ENCODE measurements at places on chromosomes 11 and 22.

- DNase-seq = no peak
Measured at GRCh38 chr22:46590334-46590733, 29.9 kb upstream of the GRAMD4 start.

GRCh38 chr11:429931-430456 is 11.8 kb downstream of the ANO9 start:
- no peak for DNase-seq

DNA sequence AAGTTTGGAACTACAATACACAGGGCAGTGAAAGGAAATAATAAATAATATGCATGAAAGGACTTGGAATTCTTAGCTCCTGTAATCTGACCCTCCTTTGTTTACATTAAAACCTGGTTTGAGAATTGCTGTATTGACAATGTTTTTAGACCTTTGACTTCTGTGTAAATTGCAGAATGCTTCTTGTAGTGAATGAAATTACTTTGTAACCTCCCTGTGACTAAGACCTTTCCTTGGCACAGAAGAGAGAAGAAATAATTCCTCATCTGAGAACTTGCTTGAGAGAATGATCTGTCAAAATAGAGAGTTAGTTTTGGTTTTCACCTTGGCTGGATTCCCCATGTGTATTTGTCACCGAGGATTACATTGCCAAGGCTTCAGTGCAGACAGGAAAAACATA is 640.0 kb upstream of the ANO5 start:
- no peak for DNase-seq

DNA sequence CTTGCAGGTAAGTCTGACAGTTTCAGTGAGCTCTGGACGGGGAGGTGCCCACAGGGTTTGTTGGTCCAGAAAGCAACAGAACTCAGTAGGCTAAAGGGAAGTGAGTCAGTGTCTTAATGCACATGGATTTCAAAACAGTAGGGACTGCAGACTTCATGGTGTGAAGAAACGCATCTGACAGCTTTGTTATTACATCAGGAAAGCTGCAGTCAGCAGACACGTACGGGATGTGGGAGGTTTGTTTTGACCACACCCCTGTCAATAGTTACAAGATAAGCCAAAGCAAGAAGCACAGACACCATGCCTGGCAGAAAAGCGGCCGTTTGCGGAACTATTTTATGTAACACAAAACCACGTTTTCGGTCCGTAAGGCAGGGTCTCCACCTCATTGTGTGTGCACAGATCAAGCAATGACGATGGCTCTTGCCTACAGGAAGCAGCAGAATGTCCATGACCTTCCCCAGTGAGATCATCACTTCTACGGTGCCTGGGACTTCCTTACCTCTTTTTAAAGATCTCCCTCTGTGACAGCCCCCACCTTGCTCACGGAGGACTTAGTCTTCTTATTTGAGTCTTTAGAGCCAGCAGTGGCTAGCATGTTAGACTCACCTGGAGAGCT is 58.2 kb upstream of the FTH1 start:
- DNase-seq = peak; percentile 99

DNA sequence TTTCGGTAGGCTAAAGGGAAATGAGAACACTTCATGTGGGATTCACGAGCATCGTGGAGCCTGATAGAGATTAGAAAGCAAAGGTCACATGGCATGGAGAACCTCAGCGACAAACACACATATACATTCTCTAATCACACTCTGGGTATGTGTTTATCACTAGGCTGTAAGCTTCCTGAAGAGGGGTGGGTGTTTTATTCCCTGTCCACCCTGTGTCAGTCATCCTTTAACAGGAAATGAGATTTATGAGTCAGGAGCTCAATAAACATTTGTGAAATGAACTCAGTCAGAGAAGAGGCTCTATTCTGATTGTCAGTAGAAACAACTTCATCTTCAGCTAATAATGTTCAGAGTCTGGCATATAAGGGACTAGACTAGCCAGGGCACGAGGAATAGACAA is 71.7 kb upstream of the EIF3M start:
- DNase-seq = peak; percentile 33

DNA sequence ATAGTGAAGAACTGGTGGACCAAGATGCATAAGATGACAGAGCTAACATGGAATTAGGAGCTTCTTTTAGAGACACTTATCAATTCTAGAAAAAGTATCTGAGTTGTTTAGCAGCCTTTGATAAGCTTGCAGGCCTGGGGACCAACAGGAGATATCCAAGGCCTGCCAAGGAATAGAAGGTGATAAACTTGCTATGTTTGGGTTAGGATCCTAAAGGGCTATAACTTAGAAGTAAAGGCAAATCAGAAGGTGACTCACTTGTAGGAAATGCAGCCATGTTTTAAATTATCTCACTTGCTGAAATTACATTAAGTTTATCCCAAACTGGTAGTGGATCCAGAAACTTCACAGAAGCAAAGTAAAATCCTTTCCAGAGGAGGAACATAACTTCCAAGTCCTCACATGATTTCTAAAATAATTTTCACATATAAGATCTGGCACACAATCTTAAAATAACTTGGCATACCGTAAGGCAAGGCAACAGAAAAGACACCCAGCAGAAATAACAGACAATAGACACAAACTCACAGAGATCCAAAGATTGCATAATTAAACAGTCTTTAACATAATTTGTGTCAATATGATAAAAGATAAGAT is 69.6 kb upstream of the TEAD1 start:
- no peak for DNase-seq

DNA sequence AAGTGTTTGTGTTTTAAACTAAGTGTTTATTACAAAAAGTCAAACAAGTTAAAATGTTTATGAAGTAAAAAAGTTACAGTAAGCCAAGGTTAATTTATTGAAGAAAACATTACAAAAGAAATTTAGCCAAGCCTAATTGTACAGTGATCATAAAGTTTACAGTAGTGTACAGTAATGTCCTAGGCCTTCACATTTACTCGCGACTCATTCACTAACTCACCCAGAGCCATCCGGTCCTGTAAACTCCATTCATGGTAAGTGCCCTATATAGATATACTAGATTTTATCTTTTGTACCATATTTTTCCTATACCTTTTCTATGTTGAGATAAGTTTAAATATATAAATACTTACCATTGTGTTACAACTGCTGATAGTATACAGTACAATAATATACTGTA is 481.8 kb upstream of the TENM4 start:
- DNase-seq = no peak

DNA sequence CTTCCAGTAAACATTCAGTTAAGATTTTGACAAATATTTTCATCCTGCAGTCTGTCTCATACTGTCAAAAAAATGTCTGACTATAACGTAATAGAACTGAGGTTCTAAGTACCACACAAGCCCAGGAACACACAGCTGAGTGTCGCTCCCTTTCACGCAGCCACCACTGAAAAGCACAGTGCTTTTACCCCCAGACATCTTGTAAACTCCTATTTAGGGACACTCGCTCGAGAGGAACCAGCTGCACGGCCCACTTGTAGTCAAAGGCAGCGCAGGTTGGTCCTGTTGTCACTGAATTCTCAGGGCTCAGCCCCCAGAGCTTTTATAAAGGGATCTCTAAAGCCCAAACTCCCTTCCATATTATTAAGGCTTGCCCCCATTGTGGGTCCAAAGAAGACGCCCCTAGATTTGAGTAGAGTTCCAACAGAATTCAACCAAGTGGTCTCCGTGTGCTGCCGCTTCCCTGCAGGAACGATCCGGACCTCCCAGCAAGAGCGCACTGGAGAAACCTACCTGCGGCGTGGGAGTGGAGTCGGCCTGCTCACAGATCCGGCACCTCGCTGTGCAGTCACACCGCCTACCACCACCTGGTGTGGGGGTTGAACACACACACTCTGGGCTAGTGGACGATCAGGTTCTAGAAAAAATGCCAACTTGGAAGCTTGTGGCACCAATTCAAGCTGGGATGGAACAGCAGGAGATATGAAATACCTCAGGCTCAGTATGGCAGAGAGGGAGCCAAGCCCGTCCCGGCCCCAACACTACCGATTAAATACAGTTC is 23.4 kb downstream of the ASPHD2 start:
- DNase-seq = no peak

GRCh38 chr11:45930031-45930794 is 7.8 kb downstream of the LARGE2 start:
- no peak for DNase-seq

GRCh38 chr11:97567801-97568200 is 1178.0 kb downstream of the JRKL start:
- DNase-seq = no peak

DNA sequence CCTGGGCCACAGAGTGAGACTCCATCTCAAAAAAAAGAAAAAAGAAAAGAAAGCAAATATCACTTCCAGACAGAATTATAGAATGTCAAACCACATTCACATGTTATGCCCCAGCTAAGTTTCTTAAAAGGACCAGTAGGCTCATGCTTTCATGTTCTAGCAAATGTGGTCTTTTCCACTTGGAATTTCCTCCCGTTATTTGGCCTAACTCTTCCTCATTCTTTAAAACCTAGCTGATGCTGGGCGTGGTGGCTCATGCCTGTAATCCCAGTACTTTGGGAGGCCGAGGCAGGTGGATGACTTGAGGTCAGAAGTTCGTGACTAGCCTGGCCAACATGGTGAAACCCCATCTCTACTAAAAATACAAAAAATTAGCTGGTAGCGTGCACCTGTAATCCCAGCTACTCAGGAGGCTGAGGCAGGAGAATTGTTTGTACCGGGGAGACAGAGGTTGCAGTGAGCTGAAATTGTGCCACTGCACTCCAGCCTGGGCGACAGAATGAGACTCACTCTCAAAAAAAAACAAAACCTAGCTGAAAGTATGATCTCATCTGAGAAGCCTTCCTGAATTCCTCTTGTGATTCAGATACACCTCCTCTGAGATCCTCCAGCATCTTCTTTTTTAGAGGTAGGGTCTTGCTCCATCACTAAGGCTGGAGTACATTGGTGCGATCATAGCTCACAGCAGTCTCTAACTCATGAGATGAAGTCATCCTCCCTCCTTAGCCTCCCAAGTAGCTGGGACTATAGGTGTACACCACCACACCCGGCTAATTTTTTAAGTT is 50.4 kb downstream of the FCHSD2 start:
- DNase-seq = no peak
